Thoracic aorta (tissue), 2 donors: ENCODE measurements at places on chromosomes 2 and 18. TPM values are rescaled to one million over a fixed set of nuclear protein-coding genes. Genes with fewer than 3 reads are reported as not detected.

GRCh38 chr2:67650291-67651133 lies 253.4 kb downstream of the ETAA1 start:
- H3K27me3 ChIP-seq = no peaks in the 10 kb centered on the region
- H3K36me3 ChIP-seq = no peaks in the 10 kb centered on the region
- H3K4me1 ChIP-seq = peaks cover 11% of the 10 kb centered on the region
- DNase-seq = peak; percentile 36
- H3K27ac ChIP-seq = peak overlapping the region; percentile 55

Gene UGT1A8
- not detected for total RNA-seq

DNA sequence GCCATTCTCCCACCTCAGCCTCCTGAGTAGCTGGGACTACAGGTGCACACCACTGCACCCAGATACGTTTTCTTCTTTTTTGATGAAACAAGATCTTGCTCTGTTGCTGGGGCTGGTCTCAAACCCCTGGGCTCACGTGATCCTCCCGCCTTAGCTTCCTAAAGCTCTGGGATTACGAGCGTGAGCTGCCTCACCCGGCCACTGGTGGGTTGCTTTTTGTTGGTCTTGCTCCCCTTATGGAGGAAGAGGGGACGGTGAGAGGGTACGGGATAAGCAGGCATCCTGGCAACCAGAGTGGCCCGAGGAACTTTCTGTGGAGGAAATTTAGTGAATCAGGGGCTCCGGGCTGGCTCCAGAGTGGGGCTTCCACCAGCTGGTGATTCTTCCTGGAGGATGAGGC lies 222.3 kb downstream of the HDAC4 start:
- no peaks in the 10 kb centered on the region for H3K4me1 ChIP-seq
- H3K4me3 ChIP-seq = no peak overlapping the region
- H3K36me3 ChIP-seq = peaks cover 7% of the 10 kb centered on the region
- no peak for DNase-seq
- no peaks in the 10 kb centered on the region for H3K27me3 ChIP-seq
- H3K27ac ChIP-seq = no peak overlapping the region

DNA sequence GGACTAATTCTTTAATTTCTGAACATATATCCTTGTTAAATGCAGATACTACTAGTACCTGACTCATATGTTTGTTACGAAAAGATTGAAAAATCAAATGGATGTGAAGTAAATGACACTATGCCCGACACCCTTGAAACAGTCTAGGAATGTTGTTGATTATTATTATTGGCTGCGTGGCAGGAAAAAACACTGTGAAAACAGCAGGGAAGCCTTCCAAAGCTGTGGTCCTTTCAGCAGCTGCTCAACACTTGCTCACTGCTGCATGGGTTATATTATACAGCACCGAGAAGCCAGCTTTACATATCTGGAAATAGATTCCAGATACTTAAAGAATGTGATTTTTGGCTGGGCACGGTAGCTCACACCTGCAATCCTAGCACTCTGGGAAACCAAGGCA lies 26.5 kb downstream of the CRYGD start:
- H3K36me3 ChIP-seq = no peaks in the 10 kb centered on the region
- no peaks in the 10 kb centered on the region for H3K27me3 ChIP-seq

Gene TTC21B
- 34.1 TPM for total RNA-seq

GRCh38 chr2:3523551-3524041 lies 4.3 kb upstream of the ADI1 start:
- H3K36me3 ChIP-seq = no peaks in the 10 kb centered on the region
- H3K4me3 ChIP-seq = peak overlapping the region; percentile 53
- peak overlapping the region; percentile 85 for H3K27ac ChIP-seq
- H3K27me3 ChIP-seq = no peaks in the 10 kb centered on the region
- no peak for DNase-seq

DNA sequence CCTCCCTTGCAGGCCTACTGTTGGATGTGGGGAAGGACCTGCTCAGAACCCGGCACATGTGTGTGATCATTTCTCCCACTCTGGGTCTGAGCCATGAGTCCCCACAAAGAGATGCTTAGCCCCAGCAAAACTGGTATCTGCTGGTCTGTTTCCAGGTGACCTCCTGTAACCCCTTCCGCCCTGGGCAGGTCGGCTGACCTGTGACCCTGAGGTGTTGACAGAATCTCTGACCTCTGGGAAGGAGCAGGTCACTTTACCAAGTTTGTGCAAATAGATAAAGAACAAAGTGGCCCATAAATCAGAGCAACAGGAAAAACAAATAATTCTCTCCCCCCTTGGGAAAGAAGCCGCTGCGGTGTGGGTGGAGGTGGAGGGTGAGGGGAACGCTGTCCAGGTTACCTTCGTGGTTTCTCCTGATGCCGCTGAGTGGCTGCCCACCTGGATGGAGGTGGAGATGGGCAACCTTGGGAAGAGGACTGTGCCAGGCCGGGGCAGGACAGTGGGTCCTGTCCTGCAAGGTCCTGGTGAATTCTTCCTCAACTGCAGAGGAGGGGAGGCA lies 174.0 kb upstream of the MYCN start:
- no peaks in the 10 kb centered on the region for H3K36me3 ChIP-seq
- no peaks in the 10 kb centered on the region for H3K4me1 ChIP-seq
- H3K27ac ChIP-seq = no peak overlapping the region
- H3K4me3 ChIP-seq = no peak overlapping the region
- H3K27me3 ChIP-seq = no peaks in the 10 kb centered on the region

Gene DAW1
- total RNA-seq = 1.1 TPM

DNA sequence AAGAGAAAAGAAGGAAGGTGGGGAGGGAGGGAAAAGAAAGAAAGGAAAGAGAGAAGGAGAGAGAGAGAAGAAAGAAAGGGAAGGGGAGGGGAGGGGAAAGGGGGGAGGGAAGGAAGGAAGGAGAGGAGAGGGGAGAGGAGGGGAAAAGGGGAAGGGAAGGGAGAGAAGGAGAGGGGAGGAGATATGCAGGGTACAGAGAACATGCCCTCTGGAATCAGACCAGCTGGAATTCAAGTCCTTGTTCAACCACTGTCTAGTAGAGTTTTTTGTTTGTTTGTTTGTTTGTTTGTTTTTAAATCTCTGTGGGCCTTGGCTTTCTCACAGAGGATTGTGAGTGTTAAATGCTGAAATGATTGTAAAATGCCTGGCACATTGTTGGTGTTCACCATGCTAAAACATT lies 77.7 kb upstream of the FOSL2 start:
- no peak overlapping the region for H3K4me3 ChIP-seq
- H3K4me1 ChIP-seq = peaks cover 17% of the 10 kb centered on the region
- no peak overlapping the region for H3K27ac ChIP-seq

DNA sequence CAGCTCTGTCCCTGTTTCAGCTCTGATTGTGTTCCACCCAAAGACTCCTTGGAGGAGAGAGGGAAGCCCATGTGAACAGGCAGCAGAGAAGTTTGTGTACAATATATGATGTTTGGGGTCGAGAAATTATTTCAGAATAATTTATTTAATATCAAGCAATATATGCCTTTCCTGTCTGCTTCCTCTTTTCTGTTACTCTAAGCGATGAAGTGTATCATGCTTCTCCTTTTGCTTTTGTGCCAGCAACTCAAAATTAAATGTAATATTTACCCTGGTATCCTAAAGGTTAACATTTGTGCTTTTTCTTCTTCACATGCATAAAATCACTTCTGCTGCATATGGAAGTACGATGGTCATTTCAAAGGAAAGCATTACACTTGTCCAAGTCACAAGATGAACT lies 2.4 kb upstream of the NTSR2 start:
- H3K27me3 ChIP-seq = no peaks in the 10 kb centered on the region
- no peak overlapping the region for H3K4me3 ChIP-seq
- H3K27ac ChIP-seq = no peak overlapping the region
- H3K4me1 ChIP-seq = no peaks in the 10 kb centered on the region

Gene RNF125
- total RNA-seq = 2.2 TPM

DNA sequence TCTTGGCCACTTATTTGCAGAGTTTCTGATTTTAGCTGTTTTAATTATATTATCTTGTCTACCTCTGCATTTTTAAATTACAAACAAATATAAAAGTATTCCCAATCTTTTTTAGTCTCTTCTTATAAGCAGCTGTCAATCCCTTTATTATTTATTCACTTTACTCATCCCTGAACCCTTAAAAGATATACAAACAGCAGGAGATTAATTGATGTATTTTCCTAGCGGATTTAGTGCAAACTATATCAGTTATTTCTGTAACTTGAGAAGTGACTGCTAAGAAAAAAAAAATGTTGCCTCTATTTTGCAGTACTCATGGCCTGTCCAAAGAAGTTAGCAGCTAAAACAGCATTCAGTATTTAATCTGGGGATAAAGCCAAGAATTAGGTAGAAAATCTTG lies 42.1 kb upstream of the GCFC2 start:
- no peak for DNase-seq
- H3K27ac ChIP-seq = no peak overlapping the region
